ENCODE measurements at places on chromosomes 7 and 10.

DNA sequence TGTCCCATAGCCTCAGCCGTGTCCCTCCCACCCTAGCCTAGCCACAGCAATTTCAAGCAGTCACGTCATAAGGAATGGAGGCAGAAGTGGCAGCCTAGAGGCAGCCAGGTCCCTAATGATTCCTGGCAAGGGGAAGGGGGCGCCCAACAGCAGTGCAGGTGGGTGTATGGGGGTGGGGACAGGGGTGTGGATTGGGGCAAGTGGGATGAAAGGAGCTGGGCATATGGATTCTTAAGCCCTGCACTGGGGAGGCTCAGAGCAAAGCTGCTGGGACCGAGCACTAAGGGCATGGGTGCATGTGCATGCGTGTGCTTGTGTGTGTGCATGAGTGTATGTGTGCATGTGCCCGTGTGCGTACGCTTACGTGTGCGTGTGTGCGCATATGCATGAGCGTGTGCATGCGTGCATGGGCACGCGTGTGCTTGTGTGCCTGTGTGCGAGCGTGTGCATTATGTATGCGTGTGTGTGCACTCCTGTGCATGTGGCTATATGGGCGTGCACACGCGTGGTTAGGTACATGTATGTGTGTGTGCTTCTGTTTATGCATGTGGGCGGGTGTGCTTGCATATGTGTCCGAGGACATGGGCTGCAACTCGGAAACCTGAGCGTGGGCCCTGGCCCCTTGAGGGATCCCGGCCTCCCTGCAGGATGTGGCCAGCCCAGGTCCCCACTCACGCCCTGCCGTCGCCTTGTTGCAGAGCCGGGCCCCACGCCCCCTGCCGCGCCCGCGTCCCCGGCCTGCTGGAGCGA, 34.1 kb downstream of the SH2B2 start:
- no peak for DNase-seq

- DNase-seq = no peak
Observed at GRCh38 chr10:78250313-78251015, 216.8 kb downstream of the RPS24 start.

- no peak for DNase-seq
Observed at GRCh38 chr7:117730390-117730789, 142.9 kb downstream of the CTTNBP2 start.

- no peak for DNase-seq
Observed at GRCh38 chr7:114879554-114879953, 42.3 kb upstream of the MDFIC start.

GRCh38 chr10:75018251-75018650, 93.2 kb upstream of the SAMD8 start:
- DNase-seq = no peak

GRCh38 chr10:77386838-77387237, 250.8 kb downstream of the KCNMA1 start:
- DNase-seq = no peak

GRCh38 chr7:45099891-45100760, 11.4 kb upstream of the NACAD start:
- no peak for DNase-seq

- no peak for DNase-seq
Observed at GRCh38 chr10:35307297-35307696, 29.0 kb upstream of the CCNY start.

DNA sequence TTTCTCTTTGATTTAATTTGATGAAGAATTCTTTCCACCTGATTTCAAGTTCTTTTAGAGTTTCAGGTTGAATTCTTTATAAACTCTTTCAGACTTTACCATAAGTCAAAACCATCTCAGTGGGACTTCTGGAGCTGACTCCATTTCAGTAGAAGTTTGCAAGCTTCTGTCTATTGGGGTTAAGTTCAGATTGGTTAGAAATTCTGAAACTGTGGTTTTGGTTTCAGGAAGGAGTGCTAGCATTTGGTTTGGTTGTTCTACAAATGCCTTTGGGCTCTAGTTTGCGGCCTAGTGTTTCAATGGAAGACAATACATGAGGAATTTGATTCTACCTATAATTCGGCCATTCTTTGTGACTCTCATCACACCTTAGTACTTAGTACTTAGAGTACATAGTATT, 176.8 kb upstream of the RHOBTB1 start:
- DNase-seq = no peak

GRCh38 chr7:1076184-1077072, 11.5 kb upstream of the GPER1 start:
- DNase-seq = no peak

DNA sequence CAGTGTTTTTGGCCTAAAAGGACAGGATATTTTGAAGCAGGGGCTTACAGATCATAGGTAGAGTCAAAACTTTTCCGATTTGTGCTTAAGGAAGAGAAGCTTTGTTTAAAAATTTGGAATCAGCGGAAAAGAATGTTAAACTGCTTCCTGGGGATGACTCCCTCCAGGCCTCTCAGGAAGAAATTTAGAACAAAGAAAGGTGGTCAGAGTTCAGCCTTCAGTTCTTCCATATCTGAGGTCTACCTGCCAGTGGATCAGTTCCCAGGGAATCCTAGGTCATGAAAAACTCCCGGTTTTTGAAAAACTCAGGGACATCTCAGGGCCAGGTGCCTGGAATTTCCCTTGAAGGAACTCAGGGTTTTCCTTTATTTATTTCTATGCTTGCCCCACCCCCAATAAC, 100.3 kb downstream of the MCU start:
- DNase-seq = no peak

GRCh38 chr10:119689016-119689580, 36.8 kb upstream of the INPP5F start:
- no peak for DNase-seq
